ENCODE measurements at places on chromosomes 16 and 17. TPM values are rescaled to one million over a fixed set of nuclear protein-coding genes. Genes with fewer than 3 reads are reported as not detected.
A peak's percentile ranks its signal among the peaks of the same experiment; 100 is the strongest.

Gene HOXB2
- total RNA-seq: 93.9 TPM

Gene MMP25
- 1.8 TPM for total RNA-seq

- H3K4me3 ChIP-seq: no peak overlapping the region
- no peaks in the 10 kb centered on the region for H3K36me3 ChIP-seq
- no peak overlapping the region for H3K27ac ChIP-seq
- no peaks in the 10 kb centered on the region for H3K4me1 ChIP-seq
- no peaks in the 10 kb centered on the region for H3K27me3 ChIP-seq
Observed at GRCh38 chr16:64397945-64398508, 723.8 kb downstream of the CDH11 start.

DNA sequence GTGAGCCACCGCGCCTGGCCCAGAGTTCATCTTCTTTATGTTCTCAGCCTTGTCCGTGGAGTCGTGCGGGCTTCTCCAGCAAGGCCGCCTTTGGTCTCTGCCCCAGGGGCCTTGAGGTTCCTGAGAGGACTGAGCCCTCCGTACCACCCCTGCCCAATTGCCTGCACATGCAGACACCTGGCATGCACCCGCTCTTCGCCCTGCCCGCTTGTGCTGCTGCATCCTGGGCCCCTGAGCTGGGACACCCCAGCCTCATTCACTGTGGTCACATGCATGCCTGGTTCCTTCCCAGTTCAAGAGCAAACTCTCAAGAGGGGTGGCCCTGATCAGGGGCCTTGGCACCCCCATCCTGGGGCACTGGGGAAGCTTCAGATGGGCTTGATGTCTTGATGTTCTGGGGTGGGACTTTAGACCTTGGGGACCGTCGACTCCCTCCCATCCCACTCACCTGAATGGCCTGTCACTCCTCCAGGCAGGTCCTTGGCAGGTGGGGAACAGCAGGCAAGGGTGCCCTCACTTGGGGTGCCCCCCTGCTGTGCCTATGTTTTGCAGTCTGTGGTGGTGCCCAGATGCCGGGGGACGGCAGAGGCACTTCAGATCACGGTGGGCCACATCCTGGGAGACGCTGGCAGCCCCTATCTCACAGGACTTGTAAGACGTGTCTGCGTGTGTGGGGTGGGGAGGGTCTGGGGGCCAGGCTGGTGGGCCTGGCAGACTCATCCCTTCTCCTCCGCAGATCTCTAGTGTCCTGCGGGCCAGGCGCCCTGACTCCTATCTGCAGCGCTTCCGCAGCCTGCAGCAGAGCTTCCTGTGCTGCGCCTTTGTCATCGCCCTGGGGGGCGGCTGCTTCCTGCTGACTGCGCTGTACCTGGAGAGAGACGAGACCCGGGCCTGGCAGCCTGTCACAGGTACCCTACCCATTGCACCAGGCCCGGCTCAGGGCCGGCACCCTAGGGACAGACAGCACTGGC is 12.7 kb upstream of the SPNS2 start:
- DNase-seq: no peak
- H3K27ac ChIP-seq: no peak overlapping the region
- peaks cover 16% of the 10 kb centered on the region for H3K4me1 ChIP-seq
- no peaks in the 10 kb centered on the region for H3K27me3 ChIP-seq
- H3K36me3 ChIP-seq: no peaks in the 10 kb centered on the region

Gene HNF1B
- total RNA-seq: 25.4 TPM

DNA sequence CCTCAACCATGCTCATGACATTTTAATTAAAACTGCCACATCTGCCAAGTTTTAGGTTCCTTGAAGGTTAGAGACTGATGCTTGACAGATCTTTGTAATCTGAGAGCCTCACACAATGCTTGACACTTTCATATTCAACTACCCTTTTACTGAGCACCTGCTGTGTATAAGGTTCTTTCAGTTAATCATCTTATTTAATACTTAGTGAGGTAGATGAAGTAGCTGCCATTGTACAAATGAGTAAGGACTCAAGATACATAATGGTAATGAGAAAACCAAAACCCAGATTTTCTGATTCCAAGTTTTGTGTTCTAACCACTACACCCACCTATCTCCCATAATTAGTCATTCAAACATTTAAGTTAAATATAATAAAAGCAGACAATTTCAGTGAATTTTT is 35.4 kb upstream of the ARL6IP1 start:
- no peaks in the 10 kb centered on the region for H3K27me3 ChIP-seq
- H3K27ac ChIP-seq: no peak overlapping the region
- H3K4me3 ChIP-seq: no peak overlapping the region

GRCh38 chr17:41722231-41722630 is 10.1 kb downstream of the GAST start:
- H3K4me3 ChIP-seq: no peak overlapping the region
- DNase-seq: no peak
- H3K27ac ChIP-seq: no peak overlapping the region
- no peaks in the 10 kb centered on the region for H3K27me3 ChIP-seq
- H3K36me3 ChIP-seq: no peaks in the 10 kb centered on the region
- no peaks in the 10 kb centered on the region for H3K4me1 ChIP-seq

Gene ADAD2
- total RNA-seq: not detected

GRCh38 chr16:5622234-5622884 is 524.8 kb upstream of the EEF2KMT start:
- no peak overlapping the region for H3K4me3 ChIP-seq
- peaks cover 7% of the 10 kb centered on the region for H3K27me3 ChIP-seq
- DNase-seq: no peak
- no peaks in the 10 kb centered on the region for H3K36me3 ChIP-seq

- no peaks in the 10 kb centered on the region for H3K27me3 ChIP-seq
- no peak overlapping the region for H3K4me3 ChIP-seq
- H3K4me1 ChIP-seq: peaks cover 5% of the 10 kb centered on the region
- no peak for DNase-seq
- no peaks in the 10 kb centered on the region for H3K36me3 ChIP-seq
Observed at GRCh38 chr17:12410717-12411116, 255.0 kb upstream of the MYOCD start.

DNA sequence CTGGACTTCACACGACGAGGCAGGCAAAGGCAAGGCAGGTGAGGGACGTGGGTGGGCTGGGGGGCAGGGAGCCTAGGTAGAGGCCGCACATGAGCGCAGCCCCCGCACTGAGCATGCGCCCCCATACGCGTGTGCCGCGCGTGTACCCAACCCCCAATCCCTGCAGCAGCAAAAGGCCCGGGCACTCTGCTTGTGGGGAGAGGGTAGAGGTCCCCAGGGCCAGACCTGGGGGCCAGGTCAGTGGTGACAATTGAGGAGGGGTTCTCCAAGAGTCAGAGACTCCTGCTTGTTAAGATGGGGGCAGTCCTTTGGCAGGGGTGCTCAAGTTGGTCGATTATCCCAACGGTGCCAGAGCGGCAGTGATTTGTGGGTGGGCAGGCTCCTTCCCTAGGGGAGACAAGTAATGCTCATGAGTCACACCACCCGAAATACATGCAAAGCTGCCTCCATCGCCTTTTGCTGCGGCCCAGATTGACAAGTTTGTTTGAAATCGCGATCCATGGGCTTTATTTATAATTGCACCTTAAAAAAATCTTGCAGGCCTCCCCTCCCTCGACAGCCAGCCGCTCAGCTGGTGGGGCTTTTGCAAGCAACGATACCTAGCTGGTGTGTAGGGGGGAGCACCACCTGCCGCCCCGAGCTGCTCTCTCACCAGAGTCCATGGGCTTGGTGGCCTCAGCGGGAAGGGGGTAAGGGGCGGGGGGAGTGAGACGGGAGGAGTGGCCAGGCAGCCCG is 1.1 kb upstream of the GIT1 start:
- H3K4me1 ChIP-seq: peaks cover 40% of the 10 kb centered on the region
- DNase-seq: peak; percentile 18
- H3K27me3 ChIP-seq: no peaks in the 10 kb centered on the region

Gene ARHGAP44
- 52.0 TPM for total RNA-seq

- H3K4me1 ChIP-seq: peaks cover 18% of the 10 kb centered on the region
- no peaks in the 10 kb centered on the region for H3K36me3 ChIP-seq
- H3K27ac ChIP-seq: peak overlapping the region; percentile 23
- DNase-seq: peak; percentile 67
- H3K4me3 ChIP-seq: no peak overlapping the region
Observed at GRCh38 chr16:85902366-85903155, 3.6 kb downstream of the IRF8 start.

DNA sequence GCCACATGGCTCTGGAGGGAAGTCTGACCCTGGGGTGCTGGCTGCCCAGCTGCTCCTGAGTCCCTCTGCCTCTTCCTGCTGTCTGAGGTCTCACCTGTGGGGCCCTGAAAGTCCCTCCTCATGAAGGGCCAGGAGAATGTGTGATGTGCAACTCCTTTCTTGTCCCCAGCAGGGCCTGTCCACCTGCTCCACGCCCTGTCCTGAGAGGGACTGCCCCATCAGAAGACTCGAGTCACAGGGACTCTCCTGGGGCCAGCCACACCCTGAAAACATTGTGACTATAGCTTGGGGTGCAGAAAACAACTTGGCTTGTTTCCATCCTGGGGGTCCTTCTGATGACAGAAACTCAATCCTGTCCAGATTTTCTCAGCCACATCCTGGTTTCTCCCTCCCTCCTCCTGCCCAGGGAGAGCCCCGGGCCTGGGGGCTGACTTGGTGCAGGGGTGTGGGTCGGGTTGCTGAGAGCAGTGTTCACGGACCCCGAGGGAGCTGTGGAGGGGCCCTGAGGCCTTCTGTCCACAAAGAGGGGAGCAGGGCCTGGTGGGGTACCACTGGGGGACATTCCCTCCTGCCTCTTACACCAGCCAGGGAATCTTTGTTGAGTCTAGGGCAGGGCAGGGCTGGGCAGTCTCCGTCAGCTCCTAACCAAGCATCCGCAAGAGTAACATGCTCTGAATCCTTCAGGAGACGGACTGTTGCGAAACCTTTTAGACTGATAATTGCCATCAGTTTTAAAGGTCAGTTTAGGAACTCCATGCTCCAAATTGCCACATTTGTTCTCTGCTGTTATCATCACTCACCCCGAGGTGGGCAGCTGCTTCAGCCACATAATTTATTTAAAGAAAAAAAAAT is 45.9 kb downstream of the NT5M start:
- H3K4me3 ChIP-seq: no peak overlapping the region
- H3K36me3 ChIP-seq: no peaks in the 10 kb centered on the region
- DNase-seq: no peak
- no peaks in the 10 kb centered on the region for H3K4me1 ChIP-seq

DNA sequence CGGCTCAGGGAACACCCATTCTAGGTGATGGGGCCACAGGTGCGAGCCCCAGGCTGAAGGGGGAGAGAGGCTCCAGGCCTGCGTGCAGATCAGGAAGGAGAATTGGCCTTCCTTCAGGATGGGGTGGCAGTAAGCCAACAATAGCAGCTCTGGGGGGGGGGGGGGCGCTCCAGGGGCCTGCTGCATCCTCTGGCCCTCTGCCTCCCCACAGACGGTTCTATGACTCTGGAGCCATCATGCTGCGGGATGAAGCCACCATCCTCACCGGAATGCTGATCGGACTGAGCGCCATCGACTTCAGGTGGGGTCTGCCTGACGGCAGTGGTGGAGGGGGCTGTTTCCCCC is 6.1 kb downstream of the RUNDC3A start:
- H3K27me3 ChIP-seq: peaks cover 56% of the 10 kb centered on the region
- H3K27ac ChIP-seq: no peak overlapping the region
- peaks cover 10% of the 10 kb centered on the region for H3K4me1 ChIP-seq
- no peak overlapping the region for H3K4me3 ChIP-seq
- DNase-seq: no peak
- no peaks in the 10 kb centered on the region for H3K36me3 ChIP-seq

Gene TMIGD1
- total RNA-seq: 0.80 TPM

Gene PLEKHH3
- 10.2 TPM for total RNA-seq

DNA sequence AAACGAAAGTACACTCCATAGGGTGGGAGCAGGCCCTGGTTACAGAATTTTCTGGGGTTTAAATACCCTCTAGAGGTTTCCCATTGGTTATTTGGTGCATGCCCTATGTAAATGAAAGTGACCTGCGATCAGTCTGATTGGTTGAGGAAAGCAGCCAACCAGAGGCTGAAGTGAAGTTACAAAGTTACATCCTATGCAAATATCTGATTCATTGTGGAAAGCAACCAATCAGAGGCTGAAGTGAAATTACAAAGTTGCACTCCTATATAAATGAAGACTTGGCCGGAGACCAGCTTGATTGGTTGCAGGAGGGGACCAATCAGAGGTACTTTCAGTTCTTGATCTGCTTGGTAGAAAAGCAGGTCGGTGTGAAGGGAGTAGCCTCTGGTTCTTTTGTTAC is 24.4 kb downstream of the NAA60 start:
- peaks cover 8% of the 10 kb centered on the region for H3K4me1 ChIP-seq
- H3K27ac ChIP-seq: no peak overlapping the region
- no peak for DNase-seq
- H3K4me3 ChIP-seq: no peak overlapping the region
- no peaks in the 10 kb centered on the region for H3K27me3 ChIP-seq

Gene CIITA
- 22.5 TPM for total RNA-seq

Gene DRC7
- not detected for total RNA-seq

DNA sequence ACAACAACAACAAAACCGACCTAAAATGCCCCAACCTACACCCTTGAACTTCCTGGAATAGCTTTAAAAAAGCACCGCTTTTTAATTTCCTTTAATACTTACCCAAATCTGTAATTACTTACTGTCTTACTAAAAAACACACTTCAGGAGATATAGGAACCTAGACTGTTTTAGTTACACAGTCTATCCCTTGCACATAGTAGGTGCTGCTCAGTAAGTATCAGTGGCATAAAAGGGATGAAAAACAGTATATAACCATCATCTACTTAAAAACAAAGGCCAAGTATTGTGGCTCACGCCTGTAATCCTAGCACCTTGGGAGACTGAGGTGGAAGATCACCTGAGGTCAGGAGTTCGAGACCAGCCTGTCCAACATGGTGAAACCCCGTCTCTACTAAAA is 6.1 kb downstream of the SUMO2 start:
- H3K36me3 ChIP-seq: peaks cover 5% of the 10 kb centered on the region
- H3K27me3 ChIP-seq: no peaks in the 10 kb centered on the region
- H3K27ac ChIP-seq: no peak overlapping the region
- peaks cover 8% of the 10 kb centered on the region for H3K4me1 ChIP-seq

- H3K4me1 ChIP-seq: no peaks in the 10 kb centered on the region
- H3K4me3 ChIP-seq: no peak overlapping the region
- DNase-seq: no peak
Observed at GRCh38 chr17:18896146-18896545, 38.2 kb downstream of the PRPSAP2 start.

Gene PSME3IP1
- 185 TPM for total RNA-seq

GRCh38 chr17:53941231-53941630 is 118.5 kb downstream of the KIF2B start:
- DNase-seq: no peak
- no peak overlapping the region for H3K27ac ChIP-seq
- H3K4me3 ChIP-seq: no peak overlapping the region
- no peaks in the 10 kb centered on the region for H3K27me3 ChIP-seq
- H3K4me1 ChIP-seq: no peaks in the 10 kb centered on the region

Data from transverse colon (tissue), 4 donors.